GM04504 (cell line): ENCODE measurements at places on chromosomes 12 and 14.
A peak's percentile ranks its signal among the peaks of the same experiment; 100 is the strongest.

GRCh38 chr12:65877836-65878235 lies 53.6 kb downstream of the HMGA2 start:
- DNase-seq: no peak

- peak; percentile 75 for DNase-seq
Observed at GRCh38 chr14:51884086-51884927, 23.9 kb downstream of the GNG2 start.

DNA sequence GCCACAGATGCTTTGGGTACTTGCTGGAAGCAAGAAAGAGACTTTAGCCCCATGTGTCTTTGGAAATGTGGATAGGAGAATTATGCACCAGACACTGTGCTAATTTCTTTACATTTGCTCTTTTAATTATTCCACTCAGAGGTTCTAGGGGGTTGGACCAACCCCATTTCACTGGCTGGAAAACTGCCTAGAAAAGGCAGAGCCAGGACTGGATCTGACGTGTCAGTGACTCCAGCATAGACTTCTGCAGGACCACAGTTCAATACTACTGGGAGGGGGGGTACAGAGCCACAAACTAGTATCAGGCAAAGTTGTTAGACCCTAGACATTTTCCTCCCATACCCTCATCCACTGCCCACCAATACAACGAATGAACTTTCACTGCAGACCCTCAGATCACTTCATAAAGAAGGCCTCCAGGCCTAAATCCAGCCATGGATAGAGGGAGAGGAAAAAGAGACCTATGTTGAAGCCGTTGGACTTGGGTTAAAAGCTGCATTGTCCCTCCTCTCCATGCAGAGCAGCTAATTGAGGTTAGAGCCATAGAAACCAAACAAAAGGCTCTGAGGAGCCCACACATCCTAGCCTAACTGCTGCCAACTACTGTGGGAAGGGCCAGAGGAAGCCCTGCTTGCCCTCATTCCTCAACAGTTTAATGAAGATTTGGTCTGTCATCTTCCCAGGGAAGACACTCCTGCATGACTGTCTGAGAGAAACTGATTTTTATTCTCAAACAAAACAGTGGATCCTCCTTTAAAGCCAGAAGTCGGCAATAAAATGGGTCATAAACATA lies 68.7 kb downstream of the STON2 start:
- no peak for DNase-seq

DNA sequence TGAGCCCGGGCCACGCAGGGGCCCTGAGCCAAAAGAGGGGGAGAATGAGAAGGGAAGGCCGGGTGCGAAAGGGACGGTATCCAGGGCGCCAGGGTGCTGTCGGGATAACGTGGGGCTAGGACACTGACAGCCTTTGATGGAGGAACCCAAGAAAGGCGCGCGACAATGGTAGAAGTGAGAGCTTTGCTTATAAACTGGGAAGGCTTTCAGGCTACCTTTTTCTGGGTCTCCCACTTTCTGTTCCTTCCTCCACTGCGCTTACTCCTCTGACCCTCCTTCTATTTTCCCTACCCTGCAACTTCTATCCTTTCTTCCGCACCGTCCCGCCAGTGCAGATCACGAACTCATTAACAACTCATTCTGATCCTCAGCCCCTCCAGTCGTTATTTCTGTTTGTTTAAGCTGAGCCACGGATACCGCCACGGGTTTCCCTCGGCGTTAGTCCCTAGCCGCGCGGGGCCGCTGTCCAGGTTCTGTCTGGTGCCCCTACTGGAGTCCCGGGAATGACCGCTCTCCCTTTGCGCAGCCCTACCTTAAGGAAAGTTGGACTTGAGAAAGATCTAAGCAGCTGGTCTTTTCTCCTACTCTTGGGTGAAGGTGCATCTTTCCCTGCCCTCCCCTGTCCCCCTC lies 3.0 kb downstream of the SSTR1 start:
- DNase-seq: no peak

DNA sequence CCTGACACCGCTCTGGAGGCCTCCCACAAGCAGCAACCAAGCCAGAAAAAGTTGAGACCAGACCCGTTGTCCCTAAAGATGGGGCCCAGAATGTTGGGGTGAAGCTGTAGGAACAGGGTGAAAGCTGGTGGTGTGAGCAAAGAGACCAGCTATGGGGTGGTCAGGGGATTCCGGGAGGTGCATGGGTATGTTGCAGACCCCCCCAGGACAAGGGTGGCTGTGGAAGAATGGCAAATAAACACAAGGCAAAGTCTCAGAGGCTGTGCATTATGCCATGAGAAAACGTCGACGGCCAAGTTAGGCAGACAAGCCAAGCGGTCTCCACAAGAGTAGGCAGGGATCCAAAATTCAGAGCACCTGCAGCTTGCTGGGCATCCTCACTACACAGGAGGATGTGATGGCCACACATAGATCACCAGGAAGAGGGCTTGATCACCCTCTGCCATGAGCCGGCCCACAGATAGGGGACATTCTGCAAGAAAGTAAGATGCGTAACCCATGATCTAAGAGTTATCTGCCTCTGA lies 58.8 kb upstream of the KCNA1 start:
- no peak for DNase-seq
